D721Med (cell line): ENCODE measurements at places on chromosomes 6 and 20.

- DNase-seq: no peak
Measured at GRCh38 chr6:136599329-136600011, 49.2 kb upstream of the MAP7 start.

GRCh38 chr20:15036948-15037347 lies 699.5 kb upstream of the FLRT3 start:
- DNase-seq: no peak

DNA sequence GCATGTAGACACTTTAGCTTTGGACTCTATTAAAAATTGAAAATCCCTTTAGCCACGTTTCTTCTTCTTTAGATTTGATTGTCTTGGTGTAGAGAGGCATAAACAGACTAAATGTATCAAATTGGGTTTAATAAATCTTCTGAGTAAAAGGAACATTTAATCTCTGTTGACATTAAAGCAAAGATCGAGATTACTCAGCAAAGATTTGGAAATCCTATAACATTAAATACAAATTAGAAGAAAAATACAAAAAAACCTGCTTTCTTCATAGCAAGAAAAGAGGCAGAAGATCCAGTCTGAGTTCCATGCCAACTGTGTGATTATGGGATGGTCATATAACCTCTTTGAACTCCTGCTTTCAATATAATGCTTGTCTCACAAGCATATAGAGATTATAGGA lies 172.3 kb downstream of the GJA1 start:
- DNase-seq: no peak

DNA sequence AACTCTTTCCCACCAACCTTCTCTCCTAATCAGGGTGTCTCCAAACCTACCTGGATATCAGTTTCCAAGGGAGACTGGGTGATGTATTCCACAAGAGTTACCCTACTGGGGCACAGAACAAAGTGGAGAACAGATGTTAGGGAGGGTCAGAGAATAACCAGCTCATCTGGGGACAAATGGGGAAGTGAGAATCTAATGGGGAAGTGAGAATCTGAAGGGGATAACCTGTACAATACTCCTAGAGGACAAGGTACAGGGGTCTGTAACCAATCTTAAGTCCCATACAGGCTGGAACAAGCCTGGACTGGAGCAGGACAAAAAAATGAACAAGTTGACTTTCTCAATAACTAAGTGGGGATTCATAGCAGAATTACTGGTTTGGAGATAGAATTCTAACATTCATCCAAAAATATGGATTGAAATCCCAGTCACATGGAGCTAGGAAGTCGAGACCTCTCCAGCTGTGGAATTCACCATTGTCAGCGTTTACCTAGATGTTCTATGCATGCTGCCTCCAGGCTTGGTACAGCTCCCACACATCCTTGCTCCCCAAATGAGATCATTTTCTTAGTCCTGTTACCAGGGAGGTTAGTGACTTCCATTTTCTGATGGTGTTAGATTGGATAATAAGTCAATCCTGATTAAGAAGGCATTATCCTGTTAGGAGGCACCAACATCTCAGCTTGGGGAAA lies 214.8 kb upstream of the MOCS1 start:
- no peak for DNase-seq

DNA sequence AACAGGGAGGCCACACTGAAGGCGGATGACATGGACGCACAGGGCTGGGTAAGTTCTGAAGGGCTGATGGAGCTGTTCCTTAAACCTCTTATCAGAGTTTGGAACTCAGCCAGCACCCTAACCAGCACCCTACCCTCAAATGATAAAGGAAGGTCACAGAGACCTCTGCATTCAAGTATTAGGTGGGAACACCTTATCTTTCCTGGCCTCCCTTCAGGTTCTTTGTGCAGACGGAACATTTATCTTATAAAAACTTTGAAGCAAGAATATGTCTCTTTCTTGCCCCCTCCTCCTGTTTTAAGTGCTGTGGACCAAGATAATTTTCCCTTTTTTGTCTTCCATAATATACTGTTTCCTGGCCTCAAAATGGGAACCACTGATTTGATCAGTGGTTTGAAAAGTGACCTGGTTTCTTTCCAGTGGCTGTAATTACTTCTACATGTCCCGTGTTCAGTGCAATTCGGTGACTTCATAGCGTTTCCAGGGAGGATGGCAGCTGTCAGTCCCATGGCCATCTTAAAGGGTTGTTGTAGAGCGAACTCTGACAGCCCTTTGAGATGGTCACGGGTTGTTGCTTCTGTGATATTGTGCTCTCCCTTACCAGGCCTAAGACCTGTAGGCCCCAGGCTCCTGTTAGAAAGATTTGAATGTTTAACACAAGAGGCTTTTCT lies 213.2 kb upstream of the MYLIP start:
- no peak for DNase-seq

- DNase-seq: no peak
Measured at GRCh38 chr6:32876603-32877002, 22.6 kb downstream of the PSMB9 start.

DNA sequence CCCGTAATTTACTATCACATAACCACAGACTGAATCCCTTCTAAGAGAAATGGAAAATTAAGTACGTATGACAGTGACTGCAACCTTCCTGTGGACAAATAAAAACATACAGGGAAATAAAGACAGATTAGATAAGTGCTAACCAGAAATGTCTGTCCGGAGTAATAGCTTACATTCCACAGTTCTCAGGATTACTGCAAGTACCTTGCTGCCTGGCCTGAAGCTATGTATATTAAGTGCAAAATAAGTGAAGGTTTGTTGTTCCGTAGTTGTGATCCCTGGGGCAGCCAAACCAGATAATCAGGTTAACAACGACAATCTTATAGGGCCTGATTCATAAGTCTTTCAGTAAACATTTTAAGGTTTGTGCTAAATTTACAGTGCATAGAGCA lies 2.8 kb downstream of the NEDD9 start:
- no peak for DNase-seq

GRCh38 chr6:42714098-42714761 lies 8.2 kb downstream of the PRPH2 start:
- DNase-seq: no peak

- DNase-seq: no peak
Measured at GRCh38 chr20:40966103-40966502, 62.5 kb upstream of the TOP1 start.

GRCh38 chr6:125717120-125717731 lies 32.2 kb upstream of the HEY2 start:
- no peak for DNase-seq

DNA sequence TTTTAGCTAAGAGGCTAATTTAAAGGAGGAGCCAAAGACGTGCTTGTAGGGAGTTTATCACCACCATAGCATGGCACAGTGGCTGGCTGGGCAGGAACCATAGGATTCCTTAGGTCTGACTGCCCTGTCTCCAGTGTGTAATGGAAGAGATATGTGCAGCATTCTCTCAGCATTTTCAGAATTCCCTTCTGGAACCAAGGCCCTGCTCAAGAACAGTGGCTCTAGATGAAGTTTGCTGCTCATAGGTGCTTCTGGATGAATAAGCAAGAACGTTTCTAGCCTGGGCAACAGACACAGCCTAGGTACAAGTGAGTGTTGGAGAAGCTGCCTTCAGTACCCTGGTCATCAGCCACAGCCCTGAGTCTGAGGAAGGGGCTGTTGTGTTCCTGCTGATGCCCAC lies 69.1 kb downstream of the LCA5 start:
- no peak for DNase-seq

GRCh38 chr6:134707342-134708031 lies 242.4 kb downstream of the ALDH8A1 start:
- DNase-seq: no peak

DNA sequence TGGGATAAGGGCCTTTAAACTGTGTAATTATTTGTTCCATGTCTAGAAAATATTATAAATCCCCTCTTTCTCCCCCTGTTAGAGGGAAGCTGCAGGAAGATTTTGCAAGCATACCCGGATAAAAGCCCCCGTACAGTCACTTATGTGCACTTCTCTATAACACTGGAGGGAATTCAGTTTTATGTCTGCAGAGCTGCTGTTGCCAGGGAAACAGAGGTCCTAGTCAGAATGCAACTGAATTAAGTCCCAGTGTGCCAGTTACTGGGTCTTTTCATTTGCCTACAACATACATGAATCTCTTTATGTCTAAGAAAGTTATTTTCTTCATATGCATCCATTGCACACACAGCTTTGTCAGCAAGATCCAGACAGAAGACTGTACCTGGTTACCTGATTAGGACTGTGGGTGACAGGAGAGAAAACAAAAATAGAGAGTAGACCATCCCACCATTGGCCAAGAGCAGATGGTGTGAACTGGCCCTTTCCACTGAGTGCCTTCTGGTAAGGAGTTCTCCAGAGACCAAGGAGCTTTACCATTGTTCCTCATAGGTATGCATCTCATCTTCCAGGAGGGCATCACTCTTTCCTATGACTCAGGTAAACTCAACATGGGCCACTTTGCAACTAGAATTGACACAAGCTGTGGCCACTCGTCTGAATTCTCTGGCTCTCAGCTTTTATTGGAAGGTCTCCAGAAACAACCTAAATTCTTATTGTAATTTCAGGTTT lies 180.8 kb upstream of the PHACTR1 start:
- DNase-seq: no peak

GRCh38 chr6:106511288-106512047 lies 117.8 kb downstream of the RTN4IP1 start:
- DNase-seq: no peak

DNA sequence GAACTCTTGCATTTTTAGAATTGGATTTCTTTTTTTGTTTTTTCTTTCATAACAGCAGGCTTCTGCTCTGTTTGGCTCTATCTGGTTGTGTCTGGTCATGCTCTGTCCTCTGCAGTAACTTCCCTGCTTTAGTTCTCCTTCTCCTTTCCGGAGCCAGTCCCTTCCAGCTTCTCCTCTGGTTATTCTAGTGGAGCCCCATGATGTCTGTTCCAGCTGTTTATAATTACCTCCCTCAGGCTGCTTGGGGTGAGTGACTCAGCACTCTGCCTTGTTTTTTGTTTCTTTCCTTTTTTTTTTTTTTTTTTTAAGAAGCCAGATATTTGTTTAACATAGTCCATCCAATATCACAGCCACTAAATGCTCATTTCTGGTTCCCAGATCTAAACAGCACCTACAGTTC lies 409.6 kb downstream of the MAFB start:
- no peak for DNase-seq

DNA sequence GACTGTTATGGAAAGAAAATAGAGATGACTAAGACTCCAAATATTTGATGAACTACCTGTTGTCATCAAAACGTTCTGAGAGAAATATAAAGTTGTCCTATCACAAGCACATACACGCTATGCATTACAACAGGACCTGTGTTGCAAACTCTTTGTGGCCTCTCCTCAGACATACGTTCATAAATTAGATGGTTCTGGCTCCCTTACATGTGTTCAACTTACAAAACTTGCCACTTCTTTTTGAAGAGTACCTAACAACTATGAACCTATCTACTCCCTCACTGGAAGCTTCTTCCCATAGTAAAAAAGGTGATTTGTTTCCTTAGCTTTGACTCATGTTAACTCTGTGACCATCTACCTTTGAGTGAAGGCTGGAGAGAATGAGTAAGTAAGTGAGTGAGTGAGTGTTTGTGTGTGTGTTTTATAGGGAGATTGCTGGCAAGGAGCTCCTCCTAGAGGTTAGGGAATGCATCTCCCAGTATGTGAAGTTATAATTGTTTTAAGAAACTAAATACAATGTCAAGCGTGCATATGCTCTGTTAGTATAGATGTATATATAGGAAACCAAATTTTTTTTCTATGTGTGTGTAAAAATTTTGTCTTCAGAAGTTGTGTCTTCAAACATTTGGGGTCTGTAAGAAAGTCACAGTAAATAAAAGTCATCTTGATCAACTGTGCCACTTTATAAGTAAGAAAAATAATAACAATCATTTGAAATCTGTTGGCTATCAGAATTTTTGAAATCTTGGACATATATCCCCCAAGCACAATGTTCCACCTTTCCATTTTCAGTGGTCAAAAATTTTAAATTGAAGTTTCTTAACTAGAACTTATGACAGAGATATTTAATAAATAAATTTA lies 1211.1 kb upstream of the GJE1 start:
- DNase-seq: no peak

- DNase-seq: no peak
Measured at GRCh38 chr6:142395768-142396231, 94.0 kb downstream of the ADGRG6 start.
